ENCODE measurements at places on chromosomes 11 and 22.

DNA sequence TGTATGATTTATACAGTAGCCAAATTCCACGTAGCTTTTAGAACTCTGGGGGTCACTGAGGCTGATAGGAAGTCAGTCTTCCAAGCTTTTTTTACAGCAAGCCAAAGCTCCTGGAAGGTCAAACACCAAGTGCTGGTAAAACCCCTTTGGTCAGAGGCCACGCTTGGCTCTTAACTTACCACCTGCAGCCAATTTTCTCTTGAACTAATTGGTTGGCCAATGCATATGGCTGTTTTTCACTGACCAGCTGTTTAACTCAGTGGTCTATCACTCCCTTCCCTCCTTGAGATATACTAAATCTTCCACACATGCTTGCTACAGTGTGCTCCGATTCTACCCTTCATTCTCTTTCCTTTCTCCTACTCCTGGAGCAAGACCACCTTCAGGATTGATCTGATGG is 116.0 kb downstream of the FAR1 start:
- DNase-seq = no peak

GRCh38 chr11:67301313-67301921 is 1.9 kb upstream of the SSH3 start:
- DNase-seq = peak; percentile 58

- DNase-seq = no peak
Measured at GRCh38 chr11:76023236-76024068, 182.8 kb downstream of the WNT11 start.

DNA sequence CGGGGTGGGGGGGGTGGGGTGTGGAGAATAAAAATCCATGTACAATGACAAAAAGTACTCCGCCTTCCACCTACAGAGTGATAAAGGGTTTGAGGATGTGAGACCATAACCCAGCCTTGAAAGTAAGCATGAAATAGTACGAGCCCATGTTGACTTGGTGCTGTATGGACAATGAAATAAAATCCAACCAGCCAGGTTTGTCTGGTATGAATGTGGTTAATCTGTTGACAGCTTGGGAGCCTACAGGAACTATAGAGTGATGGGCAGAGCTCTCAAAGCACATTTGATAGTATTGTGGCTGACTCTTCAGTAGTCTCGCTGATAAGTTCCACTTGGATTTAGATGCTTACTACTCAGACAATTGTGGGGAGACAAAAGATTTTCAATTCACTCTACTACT is 48.8 kb upstream of the CD44 start:
- no peak for DNase-seq

GRCh38 chr11:44261800-44262591 is 47.9 kb downstream of the ALX4 start:
- DNase-seq = no peak
